ENCODE measurements at places on chromosomes 3 and 15.

GRCh38 chr3:176051766-176052165, 1145.5 kb downstream of the TBL1XR1 start:
- DNase-seq = no peak

DNA sequence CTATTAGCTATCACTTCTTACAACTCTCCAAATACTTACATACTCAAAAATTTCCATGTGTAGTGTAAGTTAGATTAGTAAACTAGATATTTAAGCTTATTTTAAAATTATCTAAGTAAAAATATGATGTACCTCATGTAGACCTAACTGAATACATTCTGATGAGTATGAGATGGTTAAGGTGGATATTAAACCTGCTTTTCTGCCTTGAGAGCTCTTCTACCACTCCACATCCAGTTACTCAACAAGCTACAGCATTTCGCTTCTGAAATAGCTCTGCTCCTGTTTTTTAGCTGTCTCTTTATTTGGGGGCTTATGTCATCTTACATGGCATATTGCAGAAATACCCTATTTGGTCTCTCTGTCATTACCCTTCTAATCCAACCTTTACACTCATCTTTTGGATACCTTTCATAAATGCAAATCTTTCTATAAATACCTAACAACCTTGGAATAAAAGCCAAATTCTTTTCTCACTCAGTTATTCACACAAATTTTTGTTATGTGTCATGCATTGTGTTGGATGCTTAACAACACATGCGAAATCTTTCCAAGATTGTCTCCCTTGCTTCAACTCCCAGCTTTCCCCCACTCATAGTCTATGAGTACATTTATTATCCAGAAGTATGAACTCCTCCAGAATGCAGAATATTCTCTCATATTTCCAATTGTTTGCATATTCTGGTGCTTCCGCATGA, 92.0 kb downstream of the ALCAM start:
- no peak for DNase-seq

GRCh38 chr3:197001106-197001971, 28.3 kb downstream of the MELTF start:
- DNase-seq = no peak

DNA sequence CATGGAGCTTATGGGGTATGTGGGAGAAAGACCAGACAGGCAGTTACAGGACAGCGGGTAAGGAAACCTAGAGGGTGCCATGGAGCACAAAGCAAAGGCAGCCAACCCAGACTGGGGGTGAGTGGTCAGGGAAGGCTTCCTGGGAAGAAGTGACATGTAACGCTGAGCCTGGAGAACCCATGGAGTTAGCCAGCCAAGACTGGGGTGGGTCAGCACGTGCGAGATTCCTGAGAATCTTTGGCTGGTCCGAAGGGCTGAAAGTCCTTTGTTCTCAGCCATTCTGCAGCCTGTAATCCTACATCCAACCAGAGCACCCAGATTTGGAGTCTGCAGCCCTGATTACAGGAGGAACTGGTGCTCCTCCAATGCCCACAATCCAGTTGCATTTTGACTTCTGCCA, 120.1 kb upstream of the WNT5A start:
- DNase-seq = no peak

DNA sequence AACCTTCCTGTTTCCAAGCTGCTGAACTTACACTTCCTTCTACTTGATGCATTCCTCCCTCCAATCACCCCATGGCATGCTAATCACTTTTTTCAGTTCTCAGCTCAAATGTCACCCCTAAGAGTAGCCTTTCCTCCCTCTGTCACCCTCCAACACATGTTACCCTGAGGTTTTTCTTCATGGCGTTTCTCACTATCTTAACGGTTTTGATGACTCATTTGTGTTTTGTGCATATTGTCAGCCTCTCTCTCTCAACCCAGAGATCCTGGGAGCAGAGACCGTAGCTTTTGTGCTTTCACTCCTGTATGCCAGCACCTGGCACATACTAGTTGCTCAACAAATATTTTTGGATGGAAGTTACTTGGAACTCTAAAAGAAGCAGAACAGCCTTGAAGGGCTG, 24.5 kb downstream of the LRRC3B start:
- no peak for DNase-seq
